ENCODE measurements at places on chromosomes 2 and 18.

DNA sequence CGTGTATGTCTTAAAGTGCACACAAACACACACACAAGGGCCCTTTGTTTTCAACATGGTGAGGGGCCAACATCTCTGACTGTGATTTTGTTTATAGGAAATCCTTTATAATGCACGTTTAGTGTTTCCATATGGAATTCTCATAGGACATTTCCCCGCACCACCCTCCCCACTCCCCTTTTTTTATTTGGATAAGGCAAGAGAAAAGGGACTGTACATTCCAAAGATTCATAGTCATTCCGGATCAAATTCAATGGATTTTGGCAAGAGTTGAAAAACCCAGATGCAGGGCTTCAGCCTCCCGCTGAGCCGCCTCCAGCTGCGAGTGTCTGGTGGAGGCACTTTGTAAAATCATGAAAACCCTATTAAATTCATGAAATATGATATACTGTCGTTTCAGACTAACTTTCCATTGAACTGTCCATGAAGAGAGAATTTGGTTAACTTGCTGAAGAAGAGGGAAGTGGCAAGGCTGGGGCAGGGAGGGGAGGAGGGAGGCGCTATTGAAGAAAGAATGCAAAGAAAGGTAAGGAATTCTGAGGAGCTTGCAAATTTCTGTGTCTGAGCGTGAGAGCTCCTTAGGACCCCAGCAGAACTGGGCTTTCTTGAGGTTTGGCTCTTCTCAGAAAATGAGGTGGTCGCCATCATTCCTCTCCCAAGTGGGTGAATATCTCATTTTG is 25.8 kb upstream of the SLC14A2 start:
- peak; percentile 91 for DNase-seq

GRCh38 chr2:174263997-174264396 is 15.7 kb upstream of the OLA1 start:
- DNase-seq = no peak

- DNase-seq = no peak
These were observed 29.3 kb downstream of the FHOD3 start for GRCh38 chr18:36326771-36327170.

DNA sequence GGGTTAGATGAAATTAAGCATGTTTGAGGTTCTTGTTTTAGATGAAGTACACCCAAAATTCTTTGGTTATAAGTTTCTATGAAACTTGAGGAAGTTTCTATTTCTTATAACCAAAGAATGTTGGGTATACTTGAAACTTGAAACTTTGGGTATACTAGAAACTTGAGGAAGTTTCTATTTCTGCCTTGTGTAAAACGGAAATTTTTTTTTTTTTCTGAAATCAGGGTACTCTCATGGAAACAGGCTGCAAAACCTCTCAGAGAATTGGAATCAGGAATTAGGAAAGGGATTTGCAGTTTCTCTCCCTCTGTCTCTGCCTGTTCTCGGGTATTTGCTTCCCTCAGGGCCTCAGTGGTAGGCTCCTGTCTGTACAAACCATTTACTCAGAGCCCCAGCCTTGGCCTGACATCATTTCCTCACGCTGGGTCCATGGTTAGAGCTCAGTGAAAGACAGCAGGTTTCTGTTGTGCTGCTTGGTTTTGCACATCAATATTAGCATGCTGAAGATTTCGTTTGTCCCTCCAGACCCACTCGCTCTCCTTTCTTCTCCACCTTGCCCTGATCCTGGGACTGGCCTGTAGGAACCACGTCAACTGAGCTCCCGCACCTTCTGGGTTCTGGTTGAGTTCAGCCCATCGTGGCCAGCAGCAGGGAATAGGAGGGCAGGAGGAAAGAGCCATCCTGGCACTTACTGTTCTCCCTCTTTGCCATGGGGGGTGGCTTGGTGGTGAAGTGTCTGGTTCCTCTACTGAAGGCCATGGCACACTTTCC is 106.4 kb downstream of the POLR1A start:
- DNase-seq = peak; percentile 45

- peak; percentile 27 for DNase-seq
These were observed 1.0 kb downstream of the CXCR4 start for GRCh38 chr2:136116813-136117390.

DNA sequence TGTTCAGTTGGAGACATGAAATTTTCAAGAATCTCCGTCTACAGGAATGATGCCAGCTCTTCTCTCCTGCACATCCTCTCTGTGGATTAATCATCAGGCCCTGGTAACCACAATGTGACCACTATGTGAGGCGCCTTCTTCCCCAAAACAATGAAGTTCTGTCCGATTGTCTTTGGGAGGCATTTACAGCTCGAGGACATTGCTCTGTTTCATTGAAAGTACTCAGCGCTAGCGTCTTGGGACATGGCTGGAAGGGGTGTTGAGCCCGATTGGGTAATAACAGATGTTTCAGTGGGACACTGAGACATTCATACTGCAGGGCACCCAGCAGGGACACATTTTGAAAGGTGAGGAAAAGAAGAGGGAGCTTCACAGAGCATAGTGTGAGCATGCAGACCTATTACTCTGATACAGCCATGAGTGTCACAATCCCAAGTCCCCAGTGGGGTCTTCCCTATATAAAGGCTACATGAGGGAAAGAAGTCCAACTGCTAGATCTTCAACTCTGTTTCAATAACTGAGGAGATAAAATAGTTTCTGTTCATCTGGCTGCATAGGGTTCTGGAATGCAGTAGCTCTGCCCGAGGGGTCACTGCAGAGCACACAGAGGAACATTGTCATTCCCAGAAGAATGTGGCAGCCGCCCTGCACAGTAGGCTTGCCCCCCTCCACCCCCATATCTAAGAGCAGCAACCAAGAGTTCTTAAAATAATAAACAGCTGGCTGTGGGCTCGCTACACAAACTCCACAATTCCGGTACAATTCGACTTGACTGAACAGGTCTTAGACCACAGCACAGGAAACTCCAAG is 237.3 kb downstream of the OSR1 start:
- peak; percentile 89 for DNase-seq

DNA sequence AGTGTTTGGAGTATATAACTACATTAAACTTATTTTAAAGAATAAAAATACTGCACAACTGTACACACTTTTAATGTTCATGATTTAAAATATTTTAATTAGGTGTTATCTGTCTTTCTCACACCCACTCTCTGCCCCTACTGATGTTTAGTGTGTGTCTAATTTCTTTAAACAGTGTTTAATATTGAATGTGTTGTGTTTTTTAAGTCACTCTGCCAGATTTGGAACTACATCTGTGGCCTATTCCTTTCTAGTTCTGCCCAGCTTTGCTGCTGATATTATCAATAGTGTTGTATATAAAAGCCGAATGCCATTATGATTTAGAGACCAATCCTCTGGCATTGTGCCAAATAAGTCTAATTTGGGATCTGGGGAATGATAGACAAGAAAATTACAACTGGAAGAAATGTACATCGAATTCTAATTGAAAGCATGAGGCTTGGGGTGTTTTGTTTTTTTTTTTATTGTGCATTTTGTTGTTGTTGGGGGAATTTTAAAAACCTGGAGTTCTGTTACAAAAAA is 398.0 kb downstream of the CPS1 start:
- no peak for DNase-seq

DNA sequence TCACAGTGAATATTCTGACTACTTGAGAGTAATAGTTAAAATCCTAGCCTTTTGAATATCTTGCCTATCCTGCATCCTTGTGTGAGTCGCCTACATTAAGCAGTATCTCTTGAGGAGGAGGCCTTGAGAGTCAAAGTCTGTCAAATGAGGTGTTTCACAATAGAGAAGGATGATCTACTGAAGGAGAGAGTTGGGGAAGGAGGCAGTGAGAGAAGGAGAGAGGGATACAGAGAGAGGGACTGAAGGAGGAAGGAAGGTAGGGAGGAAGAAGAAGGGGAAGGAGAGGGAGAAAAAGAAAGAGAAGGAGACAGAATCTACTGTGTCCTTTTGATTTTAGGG is 123.6 kb upstream of the CYP26B1 start:
- no peak for DNase-seq

DNA sequence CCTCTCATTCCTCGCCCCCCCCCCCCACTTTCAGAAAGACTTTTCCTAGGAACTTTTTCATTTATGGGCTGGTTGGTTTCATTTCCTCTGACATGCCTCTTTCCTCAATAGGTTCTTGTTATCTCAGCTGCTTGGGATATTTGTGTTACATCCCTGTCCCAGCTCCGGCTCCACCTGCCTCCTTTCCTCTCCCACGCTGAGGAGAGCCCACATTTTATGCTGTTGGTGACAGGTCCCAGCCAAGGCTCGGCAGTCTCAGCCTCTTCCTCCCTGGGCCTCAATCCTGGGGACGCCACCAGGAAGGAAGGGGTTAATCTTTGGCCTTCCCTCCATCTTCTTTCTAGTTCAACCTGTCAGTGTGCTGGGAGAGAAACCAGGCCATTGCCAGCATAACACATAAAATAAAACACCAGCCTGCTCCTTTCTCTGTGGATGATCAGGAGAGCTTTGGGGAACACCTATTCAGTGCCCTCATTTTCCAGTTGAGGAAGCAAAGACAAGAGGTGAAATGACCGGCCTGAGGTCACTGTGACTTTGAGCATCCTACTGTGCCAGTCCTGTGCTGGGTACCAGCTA is 216.9 kb upstream of the TNP1 start:
- no peak for DNase-seq

GRCh38 chr2:8098476-8099266 is 583.2 kb upstream of the ID2 start:
- DNase-seq = no peak

DNA sequence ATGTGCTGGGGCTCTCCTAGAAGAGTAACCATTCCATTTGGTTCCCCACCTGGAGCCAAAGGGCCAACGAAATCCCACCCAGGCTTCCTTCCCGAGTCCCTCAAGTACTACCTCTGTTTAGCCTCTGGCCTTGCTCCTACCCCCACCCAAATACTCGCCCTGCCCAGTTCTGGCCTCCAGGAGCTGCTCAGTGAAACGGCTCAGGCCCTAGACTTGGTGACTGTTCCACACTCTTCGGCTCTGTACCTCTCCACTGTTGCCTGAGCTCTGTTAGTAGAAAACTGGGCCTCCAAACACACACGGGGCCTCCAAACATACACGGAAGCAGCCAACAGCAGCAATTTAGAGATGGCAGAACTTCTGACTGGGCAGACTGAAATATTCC is 4.2 kb downstream of the OTX1 start:
- peak; percentile 6 for DNase-seq

DNA sequence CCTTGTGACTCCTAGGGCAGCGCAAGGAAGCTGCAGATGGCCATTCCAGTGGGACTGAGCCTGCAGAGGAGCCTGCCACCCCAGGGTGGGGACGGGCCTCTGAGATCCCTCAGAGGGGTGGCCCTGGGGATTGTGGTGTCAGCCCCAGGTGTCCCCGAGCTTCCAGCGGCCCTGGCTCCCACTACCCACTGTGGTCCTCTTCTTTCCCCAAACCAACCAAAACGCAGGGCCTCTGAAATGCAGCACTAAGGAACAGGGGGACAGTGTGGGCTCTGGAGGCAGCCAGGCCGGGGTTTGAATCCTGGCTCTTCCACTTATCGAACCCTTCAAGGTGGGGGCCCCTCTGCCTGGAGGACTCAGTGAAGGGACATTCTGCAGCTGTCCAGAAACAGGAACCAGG is 32.7 kb downstream of the ATOH8 start:
- no peak for DNase-seq

GRCh38 chr18:8960740-8961657 is 141.5 kb upstream of the NDUFV2 start:
- peak; percentile 77 for DNase-seq

DNA sequence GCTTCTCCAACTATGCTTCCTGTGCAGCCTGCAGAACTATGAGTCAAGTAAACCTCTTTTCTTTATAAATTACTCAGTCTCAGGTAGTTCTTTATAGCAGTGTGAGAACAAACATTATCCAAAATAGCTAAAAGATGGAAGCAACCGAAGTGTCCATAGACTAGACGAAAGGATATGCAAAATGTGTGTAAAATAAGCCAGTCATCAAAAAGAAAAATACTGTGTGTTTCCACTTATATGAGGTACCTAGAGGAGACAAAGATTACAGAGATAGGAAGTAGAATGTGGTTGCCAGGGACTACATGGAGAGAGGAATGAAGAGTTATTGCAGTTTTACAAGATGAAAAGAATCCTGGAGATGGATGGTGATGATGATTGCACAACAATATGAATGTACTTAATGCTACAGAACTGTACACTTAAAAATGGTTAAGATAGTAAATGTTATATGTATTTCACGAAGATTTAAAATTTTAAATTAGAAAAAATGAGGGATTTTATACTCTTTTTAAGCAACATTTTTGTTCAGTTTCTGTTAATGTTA is 99.3 kb upstream of the FN1 start:
- DNase-seq = no peak

GRCh38 chr18:10141559-10141958 is 227.7 kb downstream of the VAPA start:
- DNase-seq = no peak

DNA sequence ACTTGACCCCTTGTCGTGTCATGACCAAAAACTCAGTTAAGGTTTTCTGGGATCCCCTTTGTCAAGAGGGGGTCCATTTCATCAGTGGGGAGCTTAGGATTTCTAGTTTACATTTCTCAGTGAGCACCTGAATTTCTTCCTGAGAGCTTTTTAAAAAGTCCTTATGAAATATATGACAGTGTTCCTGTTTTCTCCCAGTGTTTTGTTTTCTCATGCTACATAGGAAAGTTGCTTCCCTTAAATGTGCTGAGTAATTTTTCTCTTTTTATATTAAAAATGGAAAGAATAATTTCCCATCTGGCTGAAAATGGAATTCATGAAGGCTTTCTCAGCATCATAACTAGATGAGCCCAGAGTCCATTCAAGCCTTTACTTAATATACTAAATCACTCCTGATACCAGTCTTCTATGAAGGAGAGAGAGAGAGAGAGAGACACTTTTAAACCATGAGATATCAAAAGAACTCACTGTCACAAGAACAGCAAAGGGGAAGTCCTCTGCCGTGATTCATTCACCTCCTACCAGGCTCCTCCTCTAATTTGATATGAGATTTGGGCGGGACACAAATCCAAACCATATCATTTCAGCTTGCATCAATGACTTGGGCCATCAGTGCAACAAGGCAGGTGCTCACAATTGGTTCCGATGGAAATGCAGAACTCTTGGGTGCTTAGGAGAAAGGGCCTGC is 61.1 kb downstream of the XRCC5 start:
- DNase-seq = no peak
